ENCODE measurements at places on chromosomes 16 and 17.

GRCh38 chr16:27436065-27436464 lies 34.1 kb downstream of the IL21R start:
- DNase-seq, result peak; percentile 37

DNA sequence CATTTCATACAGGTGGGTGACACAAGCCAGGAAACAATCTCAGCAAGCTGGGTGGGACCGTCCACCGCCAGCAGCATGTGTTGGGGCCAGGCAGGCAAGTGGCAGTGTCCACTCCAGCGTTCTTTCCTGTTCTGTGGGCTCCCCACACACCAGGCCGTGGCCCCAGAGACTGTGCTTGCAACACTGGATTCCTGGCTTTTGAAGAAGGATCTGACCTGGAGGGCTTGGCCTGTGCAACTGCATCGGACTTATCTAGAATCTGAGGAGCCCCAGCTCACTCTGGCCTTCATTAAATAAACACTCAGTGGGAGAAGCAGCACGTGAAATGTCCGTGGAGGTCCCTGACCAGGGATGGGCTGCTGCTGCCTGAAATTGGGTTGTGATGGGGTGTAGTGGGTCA lies 3.2 kb downstream of the KSR1 start:
- DNase-seq, result no peak

- DNase-seq, result peak; percentile 36
These were observed 60.7 kb downstream of the PCTP start for GRCh38 chr17:55811536-55811935.

GRCh38 chr16:49158029-49158642 lies 123.5 kb downstream of the CBLN1 start:
- no peak for DNase-seq

GRCh38 chr16:52069866-52070265 lies 477.1 kb downstream of the TOX3 start:
- no peak for DNase-seq

DNA sequence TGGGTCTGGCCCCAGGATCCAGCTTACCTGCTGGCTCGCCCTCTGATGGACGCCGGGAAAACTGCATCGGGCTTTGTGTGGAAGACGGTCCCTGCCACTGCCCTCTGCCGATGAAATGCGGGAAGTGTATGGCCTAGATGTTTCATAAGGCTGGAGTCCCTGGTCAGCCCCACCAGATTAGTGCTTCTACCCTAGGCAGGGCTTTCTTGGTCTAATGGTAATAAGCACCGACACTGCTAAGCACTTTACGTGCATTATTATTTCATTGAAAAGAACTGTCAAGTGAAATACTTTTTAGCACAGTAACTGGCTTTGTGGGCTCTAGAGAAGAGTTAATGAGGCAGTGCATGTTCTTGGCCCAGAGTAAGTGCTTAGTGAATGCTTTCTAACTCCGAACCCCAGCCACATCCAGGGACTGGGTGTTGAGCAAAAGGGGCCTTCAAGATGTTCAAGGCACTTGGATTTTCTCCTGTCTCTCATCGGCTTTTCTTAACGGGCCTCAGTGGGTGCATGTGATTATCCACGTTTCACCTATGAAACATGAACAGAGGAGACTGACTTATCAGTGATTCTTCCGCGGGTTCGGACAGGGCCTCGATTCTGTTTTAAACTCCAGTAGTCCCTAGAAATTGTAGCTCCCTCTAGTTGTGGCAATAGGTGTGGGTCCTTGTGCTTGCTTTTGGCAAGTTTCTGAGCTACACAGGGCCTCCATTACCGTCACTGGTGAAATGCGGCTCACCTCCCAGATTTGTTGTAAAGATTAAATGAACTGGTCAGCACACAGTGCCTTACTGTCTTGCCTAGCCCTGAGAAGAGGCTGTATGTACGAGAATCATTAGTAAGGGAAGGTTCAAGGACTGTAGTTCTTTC lies 6.6 kb downstream of the TRAF4 start:
- DNase-seq, result peak; percentile 95

GRCh38 chr17:53336281-53336680 lies 486.4 kb upstream of the KIF2B start:
- no peak for DNase-seq

DNA sequence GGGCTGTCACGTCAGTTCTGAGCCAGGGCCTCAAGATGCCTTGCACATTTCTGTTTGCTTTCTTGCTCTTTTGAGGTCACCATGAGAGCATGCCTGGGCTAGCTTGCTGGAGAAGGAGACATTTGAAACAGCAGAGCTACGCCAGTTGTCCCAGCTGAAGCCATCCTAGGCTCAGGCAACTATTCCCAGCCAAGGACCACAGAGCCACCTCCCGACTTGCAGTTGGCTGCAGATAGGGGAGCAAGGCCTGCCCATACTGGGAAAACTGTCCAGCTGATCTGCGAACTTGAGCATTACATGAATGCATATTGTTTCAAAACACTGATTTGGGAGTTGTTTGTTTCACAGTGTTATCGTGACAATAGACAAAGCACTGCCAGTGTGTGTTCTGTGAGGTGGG lies 340.8 kb downstream of the XYLT1 start:
- DNase-seq, result peak; percentile 34

DNA sequence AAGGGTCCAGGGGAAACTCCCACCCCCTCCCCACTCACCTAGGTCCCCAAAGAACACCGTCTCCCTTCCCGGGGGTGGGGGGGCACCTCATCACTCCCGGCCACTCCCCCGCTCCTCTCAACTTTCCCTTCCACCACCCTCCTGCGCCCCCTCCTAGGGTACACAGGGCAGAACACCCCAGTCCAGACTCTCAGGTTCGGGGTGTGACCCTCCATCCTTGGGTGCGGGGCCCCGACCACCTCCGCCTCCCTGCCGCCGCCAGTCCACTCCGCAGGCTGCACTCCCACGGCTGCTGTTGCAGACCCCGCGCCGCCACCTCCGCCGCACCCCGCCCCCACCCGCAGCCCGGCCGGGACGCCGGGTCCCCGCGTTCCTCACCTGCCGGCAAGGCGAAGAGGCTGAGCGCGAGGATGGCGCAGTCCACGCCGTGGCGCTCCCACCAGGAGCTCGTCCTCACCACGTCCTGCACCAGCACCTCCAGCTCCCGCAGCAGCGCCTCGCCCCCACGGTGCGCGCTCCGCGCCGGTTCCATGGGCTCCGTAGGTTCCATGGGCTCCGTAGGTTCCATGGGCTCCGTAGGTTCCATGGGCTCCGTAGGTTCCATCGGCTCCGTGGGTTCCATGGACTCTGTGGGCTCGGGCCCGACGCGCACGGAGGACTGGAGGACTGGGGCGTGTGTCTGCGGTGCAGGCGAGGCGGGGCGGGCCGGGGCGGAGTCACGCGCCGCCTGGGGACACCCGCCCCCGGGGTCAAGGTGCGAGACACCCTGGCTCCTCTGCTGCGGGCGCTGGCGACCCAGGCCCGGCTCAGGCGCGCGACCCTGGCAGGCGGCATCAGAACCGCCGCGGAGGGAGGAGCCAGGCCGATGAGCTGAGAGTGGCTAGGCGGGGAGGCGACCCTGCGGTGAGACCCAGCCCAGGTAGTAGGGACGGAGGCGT lies at the start of gene FADS6:
Gene FADS6 (minus strand): TSS at position 660 of the 938 bp plus-strand sequence. CDS start 38 bp downstream, at position 622.
- no peak for DNase-seq

DNA sequence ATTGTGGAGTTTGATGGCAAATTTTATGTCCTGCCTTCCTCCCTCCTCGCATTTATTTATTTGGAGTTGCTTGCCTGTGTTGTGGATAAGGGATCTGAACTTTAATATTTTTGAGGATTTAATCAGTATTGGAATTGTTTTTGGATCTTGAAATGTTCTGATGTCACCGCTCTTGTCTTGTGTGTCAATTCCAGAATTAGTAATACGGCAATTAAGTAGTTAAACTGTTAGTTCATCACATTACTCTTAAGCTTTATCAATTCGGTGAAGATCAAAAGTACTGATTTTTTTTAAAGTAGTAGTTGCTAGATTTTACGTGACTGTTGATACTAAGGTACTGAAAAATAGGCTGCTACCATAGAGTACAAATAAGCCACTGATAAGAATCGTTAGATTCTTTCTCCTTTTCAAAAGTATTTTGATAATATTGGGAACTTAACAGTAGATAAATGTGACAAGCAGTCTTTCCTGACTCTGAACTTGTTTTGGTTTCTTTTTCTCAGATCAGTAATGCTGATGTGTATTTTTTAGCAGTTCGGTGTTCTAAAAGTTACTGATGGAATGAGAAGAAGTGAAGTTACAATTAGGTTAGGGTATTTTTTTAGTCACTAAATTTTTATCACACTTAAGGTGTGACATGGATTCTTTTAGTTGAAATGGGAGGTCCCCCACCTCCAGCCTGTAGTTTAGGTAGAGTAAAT lies 2.0 kb downstream of the RBBP6 start:
- no peak for DNase-seq

DNA sequence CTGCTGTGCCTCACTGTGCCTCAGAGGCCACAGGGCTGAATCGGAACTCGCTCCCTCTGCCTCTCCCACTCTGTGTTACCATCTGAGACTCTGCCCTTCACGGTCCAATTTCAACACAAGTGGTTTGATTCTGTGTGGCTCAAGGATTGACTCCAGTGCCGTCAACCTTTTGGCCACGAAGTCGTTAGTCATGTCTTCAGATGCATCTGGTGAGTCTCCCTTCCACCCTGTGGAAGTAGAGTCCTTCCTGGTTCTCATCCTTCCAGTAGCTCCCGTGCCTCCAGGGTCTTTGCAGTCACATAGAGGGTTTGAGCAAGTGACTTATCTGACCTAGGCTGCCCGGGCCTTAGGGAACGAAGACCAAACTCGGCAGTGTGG lies 51.2 kb downstream of the PGS1 start:
- no peak for DNase-seq

DNA sequence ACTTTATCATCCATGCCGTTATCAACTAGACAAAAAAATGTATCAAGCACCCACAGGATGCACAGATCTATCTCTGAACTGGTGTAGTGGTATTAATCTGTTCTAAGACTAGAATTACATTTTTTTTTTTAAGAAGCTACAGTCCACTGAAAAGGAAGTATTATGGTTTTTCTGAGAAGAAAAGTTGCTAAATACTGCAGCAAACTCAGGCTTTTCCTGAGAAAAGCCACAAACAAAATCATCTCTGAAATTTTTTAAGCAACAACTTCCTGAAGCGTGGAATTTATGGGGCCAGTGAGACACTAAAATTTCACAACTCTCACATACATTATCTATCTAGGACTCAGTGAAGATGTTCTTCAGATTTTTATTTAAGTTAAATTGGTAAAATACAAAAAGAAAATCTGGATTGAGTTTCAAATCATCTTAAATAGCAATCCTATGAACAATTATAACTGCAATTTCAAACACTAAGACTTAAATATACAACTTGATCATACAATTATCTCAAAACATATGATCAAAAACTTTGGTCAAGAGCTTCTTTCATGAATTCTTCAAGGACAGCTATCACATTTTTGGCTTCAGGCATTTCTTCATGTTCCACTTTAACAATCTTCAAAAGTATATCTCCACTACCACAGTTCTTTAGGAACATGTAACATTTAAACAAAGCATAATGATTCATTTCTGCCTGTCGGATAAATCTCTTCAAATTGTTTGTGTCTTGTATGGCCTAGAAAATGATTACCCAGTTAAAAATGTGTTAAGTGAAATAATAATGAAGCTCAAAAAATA lies 10.5 kb downstream of the C17orf75 start:
- DNase-seq, result no peak

DNA sequence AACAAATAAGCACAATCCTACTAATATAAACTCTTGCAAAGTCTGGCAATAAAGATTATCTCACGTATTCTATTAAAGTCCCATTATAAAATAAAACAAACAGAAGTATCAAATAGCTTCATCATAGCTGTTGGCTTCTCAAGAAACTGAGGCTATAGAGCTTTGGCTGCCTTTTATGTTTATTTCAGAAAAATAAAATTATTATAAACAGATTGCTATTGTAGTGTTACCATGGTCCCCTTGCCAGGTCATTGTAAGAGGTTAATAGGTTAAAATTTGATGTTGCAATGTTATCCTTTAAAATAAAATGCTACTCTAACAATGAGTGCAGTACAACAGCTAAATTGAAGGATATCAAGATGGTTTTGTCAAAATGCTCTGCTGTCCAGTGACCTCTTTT lies 828.8 kb upstream of the SOX9 start:
- DNase-seq, result no peak

DNA sequence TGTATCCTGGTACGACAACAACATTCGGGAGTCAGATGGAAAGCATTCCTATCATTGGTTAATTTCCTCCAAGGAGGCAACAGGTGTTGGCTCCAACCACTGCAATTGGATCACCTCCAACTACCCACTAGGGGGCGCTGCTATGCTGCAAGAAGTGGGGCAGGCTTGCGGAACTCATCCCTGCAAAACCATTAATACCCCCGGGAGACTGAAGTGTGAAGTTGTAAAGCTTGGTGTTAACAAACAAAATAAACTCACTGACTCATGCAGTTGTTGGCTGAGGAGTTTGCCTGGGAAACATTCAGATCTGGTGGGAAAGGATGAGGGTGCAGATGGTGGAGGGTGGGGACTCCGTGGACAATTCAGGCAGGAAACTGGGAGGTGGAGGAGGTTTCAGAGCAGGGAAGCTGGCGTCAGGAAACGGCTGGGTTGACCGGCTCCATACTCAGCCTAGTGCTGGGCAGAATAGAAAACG lies 84.9 kb downstream of the HS3ST2 start:
- DNase-seq, result peak; percentile 72

DNA sequence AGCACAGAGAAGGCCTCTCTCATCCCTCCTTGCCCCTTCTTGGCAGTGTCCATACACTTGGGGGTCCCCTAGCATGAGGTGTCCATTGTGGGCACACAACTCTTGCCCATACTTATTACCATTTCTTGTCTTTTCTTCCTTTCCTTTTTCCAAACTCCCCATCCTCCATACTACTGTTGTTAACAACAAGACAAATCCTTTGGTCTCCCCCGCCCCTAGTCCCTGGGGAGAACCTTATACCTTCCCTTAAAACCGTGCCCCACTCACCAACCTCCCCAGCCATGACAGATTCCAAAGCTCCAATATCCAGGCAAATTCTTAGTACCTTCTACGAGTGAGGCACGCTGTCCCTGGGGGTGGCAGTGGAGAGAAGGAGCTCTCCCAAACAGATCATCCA lies 82.9 kb downstream of the GAS7 start:
- no peak for DNase-seq

DNA sequence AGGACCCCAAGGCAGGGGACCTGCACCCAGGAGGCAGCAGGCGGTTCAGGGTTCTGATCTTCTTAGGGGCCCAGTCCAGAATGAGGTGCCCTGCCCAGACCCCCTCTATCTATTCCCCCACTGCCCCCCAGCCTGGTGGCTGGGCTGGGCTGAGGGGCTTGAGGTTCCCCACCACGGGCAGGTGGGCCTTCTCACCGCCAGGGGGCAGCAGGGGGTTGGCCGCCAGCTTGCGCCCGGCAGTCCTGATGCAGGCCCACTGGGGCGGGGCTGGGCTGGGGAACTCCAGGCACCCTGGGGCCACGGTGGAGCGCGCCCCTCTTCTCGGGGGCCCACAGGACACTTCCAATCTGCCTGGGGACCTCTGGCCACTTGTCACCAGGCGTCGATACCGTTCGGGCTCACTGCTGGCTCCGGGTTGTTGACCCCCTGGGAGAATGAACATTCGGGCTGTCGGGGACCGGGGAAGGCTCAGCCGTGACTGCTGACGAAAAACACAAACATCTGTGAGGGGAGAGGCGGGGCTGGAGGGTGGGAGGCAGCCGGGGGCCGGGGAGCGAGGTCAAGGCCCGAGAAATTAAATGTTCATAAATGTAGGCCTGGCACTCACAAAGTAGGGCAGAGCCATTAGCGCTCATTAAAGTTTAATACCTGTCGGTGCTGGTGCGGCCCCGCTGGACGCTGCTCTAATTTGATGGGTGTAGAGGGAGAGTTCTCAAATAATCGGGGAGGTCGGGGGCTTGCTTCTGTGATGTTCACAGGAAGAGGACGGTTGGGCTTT lies 219.3 kb upstream of the GSE1 start:
- DNase-seq, result peak; percentile 26
